OCI-LY7 (cell line): ENCODE measurements at places on chromosomes 13 and 19.

- peak; percentile 0 for DNase-seq
Measured at GRCh38 chr19:30898353-30899103, 450.7 kb downstream of the TSHZ3 start.

- no peak for DNase-seq
Measured at GRCh38 chr19:43872547-43873336, 45.6 kb downstream of the ZNF283 start.

DNA sequence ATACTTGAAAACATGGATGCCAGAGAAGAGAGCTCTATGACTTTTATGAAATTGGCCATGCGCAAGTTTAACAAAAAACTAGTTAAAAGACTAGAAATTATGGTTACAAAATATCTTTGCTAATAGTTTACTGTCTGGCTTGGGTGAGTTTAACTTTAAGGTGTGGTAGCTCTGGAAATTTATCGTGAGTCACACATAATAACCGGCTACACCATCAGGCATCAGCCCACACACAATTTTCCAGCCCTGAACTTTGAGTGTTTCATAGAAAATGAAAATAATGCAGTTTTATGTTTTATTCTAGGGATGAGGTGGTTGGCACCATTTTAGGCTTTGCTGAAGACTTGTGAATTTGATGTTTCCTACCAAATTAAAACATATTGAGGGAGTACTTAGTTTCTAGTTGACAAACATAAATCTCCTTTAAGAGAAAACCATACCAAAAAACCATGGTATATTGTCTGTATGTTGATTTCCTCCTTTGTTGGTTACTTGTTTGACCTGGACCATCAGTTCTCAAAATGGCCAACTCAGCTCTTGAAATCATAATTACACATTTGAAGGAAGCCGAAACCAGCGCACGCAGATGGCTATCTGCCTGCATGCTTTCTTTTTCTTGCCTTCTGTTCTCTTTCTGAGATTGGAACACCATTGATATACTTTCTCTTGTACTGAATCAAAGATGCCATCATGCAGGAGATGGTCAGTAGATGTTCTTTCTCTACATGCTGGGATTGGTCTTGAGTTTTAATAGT lies 125.1 kb downstream of the AKAP11 start:
- no peak for DNase-seq

- no peak for DNase-seq
Measured at GRCh38 chr19:28687296-28687695, 525.7 kb downstream of the UQCRFS1 start.

- peak; percentile 54 for DNase-seq
Measured at GRCh38 chr19:10228393-10228792, 2.7 kb downstream of the S1PR2 start.

GRCh38 chr13:110802260-110802659 lies 88.8 kb downstream of the ING1 start:
- DNase-seq, result no peak

GRCh38 chr13:97475011-97475410 lies 41.0 kb downstream of the RAP2A start:
- DNase-seq, result no peak

DNA sequence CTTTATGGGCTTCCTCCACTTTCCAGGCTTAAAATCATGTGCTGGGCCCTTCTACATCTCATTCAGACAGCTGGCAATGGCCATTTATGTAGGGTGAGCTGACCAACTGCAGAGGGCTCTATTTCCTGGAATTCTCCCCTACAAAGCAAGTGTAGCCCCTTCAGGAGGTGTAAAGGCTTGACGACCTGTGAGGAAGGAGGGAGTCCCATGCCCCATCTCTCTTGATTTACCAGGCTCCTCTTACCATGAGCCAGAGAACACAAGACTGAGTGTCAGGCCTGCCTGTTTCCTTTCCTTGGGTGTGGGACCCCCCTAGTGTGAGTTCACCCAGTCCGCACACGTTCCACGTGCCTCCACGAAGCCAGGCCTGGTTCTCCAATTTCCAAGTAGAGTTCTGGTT lies 16.6 kb downstream of the ZNF536 start:
- no peak for DNase-seq

- DNase-seq, result peak; percentile 33
Measured at GRCh38 chr13:48731957-48732569, 78.3 kb downstream of the CYSLTR2 start.

DNA sequence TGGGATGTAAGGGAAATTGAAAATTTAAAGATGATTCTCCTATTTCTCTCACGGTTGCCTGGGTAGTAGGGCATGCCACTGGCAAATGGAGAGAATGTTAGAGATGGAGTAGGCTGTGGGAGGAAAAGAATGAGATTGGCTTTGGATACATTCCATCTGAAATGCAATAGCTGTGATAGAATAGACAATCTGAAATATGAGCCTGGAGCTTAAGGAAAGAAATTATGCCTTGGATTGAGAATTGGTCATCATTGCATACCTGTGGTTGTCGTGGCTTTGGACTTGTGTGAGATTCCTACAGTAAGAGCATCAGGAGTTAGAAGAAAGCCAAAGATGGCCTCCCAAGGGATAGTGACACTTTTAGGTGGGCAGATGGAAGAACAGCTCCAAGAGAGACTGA lies 305.1 kb upstream of the SLC10A2 start:
- no peak for DNase-seq

DNA sequence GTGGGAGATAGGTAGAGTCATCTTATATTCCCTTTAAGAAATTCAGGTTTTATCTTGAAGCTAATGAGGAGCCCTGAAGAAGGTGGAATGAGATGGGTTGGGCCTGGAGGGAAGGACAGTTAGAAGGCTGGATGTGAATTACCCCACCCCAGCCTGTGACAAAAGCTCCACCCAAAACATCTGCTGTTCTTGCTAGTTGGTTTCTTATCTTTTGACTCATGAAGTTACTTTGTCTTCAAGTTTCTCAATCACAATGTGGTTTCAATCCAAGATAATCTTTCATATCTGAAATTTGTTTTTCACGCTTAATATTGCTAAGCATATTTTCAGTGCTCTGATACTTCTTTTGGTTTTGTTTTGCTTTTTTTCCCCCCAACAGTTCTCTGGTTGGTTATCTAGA lies 38.3 kb upstream of the HMGB1 start:
- DNase-seq, result no peak

- no peak for DNase-seq
Measured at GRCh38 chr19:31610018-31610417, 260.8 kb upstream of the TSHZ3 start.

GRCh38 chr13:46372071-46372470 lies 15.0 kb downstream of the RUBCNL start:
- peak; percentile 51 for DNase-seq

- DNase-seq, result no peak
Measured at GRCh38 chr13:109516186-109516585, 270.2 kb downstream of the IRS2 start.

- no peak for DNase-seq
Measured at GRCh38 chr19:53131085-53131590, 1.6 kb downstream of the ZNF415 start.

DNA sequence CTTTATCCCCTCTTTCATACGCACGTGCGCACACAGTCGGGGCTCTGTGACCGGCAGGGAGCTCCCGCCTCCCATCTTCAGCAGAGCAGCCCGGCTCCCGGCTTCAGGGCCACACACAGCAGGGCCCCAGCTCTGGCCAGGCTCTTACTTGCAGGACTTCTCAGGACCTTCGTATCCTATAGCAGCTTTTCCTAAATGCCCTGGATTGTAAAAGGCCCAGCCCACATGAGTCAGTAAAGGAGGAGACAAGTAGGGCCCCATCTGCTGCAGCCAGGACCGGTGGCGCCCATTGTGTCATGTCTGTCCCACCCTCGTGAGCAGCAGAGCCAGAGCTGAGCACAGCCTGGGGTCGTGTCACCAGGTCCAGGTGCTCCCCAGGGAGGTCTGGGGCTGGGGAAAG lies 107.6 kb upstream of the VSTM2B start:
- no peak for DNase-seq

DNA sequence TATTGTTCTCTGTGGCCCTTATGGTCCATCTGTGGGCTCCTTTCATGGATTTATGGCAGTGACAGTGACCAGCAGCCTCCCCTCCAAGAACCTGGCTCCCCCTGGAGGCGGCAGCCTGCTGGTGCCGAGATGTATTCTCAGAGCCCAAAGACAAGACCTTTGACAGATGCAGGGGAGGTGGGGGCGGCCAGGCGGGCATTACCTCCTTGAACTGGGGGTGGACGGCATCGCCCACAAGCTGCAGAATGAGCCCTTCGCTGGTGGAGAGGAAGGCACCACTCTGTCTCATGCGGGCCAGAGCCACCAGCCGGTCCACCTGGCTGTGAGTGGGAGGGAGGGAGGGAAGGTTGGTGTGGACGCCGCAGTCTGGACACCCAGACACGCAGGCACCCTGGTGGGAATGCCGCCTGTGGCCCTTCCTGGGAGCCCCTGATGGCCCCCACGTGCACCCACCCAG lies 6.6 kb downstream of the ISOC2 start:
- DNase-seq, result peak; percentile 58

GRCh38 chr13:66794340-66795031 lies 435.6 kb downstream of the PCDH9 start:
- peak; percentile 92 for DNase-seq

DNA sequence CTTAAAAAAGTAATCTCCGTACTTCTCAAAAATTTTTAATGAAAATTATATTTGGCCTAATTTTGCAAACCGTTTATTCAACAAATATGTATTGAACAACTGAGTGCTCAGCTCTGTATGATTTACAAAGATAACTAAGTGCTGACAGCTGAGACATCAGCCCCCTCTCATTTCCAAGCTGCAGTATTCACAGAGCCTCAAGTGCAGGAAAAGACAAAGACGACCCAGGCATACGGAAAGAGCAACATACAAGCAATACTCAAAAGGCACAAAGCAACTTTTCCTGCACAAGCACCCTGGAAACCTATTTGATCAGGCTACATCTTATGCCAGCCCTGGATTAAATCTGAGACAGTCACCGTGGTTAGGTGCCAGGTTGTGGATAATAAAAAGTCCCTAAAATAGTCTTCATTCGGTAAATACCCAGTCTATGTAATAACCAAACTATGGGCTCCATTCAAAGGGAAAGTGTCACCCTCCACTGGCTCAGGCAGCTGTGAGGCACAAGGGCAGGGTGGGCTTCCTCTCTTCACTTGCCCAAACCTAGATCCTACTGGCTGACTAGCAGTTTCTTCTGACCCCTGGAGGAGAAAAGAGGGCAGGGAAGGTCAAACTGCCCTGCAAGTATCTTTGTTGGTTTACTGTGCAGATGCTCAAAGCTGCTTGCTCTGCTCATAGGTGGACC lies 65.5 kb downstream of the TBC1D4 start:
- DNase-seq, result peak; percentile 80

- DNase-seq, result no peak
Measured at GRCh38 chr19:15262011-15262410, 29.8 kb upstream of the EPHX3 start.

DNA sequence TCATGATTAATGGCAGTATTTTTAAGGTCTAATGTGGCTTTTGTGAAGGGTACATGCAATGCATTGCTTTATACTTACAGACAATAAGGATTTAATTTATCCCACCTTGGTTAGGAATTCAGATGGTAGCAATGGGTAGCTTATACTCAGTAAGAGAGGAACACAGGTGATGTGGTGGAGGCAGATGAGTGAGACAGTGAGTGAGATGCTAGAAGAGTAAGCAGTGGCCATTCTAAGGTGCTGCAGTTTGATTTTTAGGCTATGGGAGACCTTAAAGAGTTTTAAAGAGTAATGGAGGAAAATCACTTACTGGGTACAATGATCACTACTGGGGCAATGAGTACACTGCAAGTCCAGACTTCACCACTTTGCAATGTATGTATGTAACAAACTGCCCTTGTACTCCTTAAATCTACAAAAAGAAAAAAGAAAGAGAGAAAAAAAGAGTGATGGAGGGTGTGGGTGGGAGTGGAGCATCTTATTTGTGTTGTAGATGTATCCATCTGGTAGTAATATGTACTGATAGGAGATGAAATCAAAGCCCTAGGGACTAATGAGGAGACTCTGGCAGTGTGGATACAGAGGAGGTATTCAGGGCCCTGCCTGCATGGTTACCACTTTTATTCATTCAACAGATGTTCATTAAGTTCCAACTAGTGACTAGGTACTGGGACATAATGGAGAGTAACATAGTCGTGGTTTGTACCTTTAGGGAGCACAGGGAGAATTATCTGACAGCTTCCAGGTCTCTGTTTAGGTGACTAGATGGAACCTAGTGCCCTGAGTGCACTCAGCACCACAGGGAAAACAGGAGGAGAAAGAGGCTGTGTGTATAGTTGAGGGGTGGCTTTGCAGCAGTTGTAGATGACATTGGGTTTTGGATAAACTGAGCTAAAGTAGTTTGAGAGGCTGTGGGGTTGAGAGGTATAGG lies 99.0 kb downstream of the GPC6 start:
- DNase-seq, result no peak

DNA sequence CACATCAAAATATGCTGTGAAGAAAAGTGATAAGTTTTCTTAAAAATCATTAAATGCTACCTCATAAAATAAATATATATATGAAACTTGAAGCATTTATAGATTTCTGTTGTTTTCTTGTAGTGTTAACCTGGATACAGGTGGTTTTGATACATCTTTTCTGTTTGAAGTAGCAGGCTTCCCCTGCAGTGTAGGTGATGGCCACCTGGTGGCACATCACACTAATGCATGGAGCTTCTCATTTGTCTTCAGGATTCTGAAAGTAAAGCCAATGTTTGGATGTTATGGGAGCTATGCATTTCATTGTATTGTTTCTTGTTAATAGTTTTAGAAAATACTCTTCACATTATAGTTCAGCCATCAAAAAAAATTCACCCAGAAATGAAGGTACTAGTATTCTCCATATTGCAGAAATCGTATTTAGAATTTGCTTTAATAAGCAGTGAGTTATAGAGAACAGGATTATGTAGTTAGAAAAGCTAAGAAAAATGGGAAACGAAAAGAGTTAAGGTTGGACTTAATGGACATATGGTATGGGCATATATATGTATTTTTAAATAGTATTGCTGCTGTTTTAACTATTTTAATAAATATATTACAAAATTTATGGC lies 18.7 kb downstream of the GPR180 start:
- peak; percentile 39 for DNase-seq

DNA sequence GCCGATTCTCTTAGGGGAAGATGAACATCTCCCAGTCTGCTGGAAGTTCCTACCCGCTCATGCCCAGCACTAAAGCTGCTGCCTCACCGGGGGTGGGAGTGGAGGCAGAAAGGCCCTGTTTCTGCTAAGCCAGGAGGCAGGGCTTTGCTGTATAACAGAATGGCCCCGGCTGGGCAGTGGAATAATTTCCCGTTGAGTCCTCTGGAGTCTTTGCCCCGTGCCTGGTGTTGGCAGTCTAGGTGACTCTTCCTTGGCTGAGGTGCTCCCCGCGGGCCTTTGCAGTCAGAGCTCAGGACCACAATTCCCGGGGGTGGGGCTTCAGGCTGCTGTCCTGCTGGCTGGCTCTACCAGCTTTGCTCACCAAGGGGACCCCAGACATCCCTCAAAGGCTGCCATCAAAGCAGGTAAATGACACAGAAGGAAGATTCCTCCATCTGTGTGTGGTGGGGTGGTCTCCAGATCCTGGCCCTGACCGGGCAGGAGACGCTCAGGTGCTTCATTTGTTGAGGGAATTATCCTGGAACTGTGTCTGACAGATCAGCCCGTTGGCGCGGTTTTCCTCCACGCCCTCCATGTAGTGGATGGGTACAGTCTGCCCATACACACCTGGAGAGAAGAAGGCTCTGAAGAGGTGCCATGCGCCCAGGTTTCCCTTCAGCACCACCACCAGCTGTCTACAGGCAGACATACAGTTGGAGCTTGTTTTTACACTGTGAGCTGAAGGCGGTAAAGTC lies 209.9 kb downstream of the TEX29 start:
- DNase-seq, result no peak

GRCh38 chr19:33559996-33560395 lies 38.4 kb upstream of the PEPD start:
- DNase-seq, result no peak
